D341Med (cell line): ENCODE measurements at places on chromosomes 13 and 19.

DNA sequence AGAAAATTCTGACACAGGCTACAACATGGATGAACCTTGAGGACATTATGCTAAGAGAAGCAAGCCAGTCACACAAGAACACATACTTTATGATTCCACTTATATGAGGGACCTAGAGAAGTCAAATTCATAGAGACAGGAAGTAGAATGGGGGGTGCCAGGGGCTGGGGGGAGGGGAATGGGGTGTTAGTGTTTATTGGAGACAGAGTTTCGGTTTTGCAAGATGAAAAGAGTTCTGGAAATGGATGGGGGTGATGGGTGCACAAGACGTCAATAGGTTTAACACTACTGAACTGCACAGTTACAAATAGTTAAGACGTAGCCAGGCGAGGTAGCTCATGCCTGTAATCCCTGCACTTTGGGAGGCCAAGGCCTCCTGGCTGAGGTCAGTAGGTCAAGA, 3.5 kb upstream of the ZNF787 start:
- no peak for DNase-seq

DNA sequence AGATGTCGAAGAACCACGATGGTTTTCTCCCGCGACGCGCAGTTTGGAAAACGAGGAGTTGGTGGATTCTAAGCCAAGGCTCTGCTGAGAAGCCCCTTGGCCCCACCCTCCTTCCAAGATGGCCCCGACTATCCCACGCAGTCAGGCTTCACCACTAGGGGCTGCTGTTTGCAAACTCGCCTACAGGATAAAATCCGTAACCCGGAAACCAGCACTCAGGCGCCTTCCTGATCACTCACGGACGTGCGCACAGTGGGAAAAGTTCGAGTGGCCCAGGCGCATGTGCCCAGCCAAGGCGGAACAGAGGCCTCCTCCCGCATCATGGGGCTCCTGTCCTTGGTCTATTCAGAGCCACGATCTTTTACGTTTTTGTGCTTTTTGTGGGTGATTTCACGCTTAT, 19.2 kb upstream of the UQCR11 start:
- peak; percentile 90 for DNase-seq

DNA sequence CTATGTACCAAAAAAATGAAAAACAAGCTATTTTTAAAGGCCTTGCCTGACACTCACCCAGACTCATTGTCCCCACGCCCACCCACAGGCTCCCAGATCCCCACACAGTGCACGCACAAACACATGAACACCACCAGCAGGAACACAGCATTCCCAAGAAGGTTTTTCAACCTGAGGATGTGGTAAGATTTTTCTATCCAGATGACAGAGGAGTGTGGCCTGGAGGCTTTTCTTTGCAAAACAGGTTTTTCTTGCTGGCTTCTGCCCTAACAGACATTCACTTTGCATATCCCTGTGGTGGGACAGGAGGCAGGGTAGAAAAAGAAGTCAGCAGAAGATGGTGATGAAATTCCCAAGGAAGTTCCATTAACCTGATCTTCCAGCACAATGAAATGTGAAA, 97.8 kb downstream of the KLF12 start:
- no peak for DNase-seq

- no peak for DNase-seq
Observed at GRCh38 chr13:31878495-31878894, 139.2 kb downstream of the RXFP2 start.

DNA sequence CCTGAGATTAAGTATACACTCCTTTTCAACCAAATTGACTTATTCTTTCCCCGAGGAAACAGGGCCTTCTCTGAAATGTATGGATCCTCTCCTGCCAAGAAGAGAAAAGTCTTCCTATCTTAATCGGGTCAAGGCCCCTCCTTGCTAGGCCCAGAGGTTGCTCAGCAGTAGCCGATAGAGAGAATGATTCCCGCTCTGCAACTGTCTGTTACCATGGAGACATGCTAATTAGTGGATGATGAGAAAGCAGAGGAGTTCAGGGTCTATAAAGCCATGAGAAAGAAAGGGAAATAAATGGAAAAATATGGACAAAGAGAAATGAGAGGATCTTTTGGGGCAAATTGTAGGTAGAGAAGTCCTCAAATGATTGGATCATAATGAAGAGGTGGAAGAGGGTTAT, 103.5 kb downstream of the POU4F1 start:
- DNase-seq = no peak

- DNase-seq = no peak
Observed at GRCh38 chr13:110225609-110226574, 81.1 kb downstream of the COL4A1 start.

GRCh38 chr13:39895254-39895653, 239.8 kb downstream of the COG6 start:
- DNase-seq = no peak

GRCh38 chr13:45254396-45254795, 53.6 kb upstream of the KCTD4 start:
- no peak for DNase-seq

GRCh38 chr13:77360032-77360685, 33.3 kb upstream of the MYCBP2 start:
- DNase-seq = no peak
